ENCODE measurements at places on chromosomes 2 and 18.

DNA sequence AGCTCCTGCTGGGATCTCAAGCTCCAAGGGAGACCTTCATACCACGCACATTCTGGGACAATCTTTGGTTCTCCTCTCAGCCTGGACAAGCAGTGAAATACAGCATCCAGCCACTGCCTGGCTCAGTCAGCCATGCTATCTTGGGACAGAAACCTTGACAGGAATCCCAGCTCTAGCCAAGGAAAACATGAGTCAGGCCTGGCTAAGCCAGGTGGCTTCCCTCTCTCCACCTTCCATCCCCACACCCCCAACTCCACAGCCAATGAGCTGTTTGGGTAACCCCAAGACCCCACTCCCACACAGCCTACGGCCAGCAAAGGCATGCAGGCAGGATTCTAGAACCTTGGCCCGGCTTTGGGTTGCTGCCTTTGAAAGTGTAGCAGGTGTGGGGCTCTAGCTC lies 64.9 kb downstream of the MCFD2 start:
- DNase-seq = no peak

DNA sequence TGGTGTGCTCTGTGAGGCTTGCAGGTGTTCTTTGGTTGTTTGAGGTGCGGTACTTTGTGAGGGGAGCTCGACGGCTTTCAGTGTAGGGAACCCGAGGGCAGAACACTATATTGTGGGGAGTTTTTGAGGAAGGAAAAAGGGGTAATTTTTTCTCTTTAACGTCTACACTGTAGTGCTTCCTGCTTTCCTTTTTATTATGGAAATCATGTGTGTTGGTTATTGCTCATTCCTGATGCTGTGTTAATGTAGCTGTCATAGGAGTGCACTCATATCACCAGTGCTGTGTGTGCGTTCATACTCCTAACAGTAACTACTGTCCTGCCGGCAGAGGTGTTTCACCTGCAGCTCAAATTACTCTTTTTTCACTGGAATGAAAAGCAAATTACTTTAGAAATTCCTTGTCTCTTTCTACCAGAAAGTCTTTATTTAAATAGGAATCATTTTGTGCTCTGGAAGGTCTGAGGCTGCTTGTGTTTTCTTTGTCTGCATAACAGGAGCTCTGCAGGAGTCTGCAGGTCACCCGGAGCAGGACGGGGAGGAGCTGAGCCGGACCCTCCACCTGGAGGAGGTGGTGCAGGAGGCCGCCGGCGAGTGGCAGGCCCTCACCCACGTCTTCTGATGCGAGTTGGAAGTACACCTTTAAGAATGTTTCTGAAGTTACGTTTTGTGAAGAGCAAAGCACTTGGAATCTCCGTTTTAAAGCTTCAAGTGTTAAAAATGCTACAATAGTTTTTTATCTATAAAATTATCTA lies 145.5 kb downstream of the ZNF236 start:
- DNase-seq = no peak

DNA sequence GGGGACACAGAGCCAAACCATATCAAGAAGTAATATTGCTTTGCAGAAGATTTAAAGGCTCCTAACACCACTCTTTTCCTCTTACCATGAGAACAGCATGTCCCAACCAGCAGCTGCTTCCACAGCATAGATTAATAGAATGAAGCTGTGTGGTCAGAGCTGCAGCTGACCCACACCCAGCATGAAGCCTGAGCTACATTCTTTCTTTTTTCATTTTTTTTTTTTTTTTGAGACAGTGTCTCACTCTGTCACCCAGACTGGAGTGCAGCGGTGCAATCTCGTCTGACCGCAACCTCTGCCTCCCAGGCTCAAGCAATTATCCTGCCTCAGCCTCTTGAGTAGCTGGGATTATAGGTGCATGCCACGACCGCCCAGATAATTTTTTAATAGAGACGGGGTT lies 289.8 kb downstream of the RAD51AP2 start:
- DNase-seq = no peak

- no peak for DNase-seq
Measured at GRCh38 chr18:44791520-44791919, 110.8 kb downstream of the SETBP1 start.

DNA sequence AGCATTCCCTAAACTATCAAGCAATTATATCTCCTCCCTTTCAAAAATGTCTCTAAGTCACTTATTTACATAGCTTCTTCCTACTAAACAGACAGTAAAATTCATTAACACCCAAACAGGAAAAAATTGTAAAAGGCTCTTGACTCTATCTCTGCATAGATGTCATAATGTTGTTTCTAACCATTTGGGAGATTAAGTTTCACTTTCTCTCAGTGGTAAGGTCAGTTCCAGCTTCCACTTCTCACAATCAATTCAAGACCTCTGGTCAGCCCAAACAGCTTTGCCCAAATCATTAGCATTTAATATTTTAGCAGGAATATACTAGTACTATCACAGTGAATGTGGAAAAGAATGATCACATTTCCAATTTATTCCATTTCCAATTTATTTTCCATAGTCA lies 374.3 kb upstream of the MC4R start:
- DNase-seq = no peak

DNA sequence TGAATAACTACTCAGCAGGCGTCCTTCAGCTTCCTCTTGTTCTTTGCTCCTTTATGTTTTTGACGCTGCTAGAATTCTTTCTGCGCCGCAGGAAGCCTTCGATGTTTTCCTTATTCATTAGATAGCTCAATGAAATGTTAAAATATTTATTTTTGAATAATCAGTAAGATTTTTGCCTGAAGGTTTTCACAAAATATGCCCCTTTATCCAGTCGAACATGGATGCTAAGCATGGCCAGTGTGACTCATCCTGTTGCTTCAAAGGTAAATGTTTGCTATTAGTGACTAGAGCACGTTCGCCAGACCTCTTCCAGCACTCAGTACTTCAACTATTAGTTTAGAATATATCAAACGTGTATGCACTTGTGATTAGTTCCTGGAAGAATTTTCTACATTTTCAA lies 7.6 kb upstream of the MEIS1 start:
- DNase-seq = no peak
